ENCODE measurements at places on chromosomes 5 and 9.

DNA sequence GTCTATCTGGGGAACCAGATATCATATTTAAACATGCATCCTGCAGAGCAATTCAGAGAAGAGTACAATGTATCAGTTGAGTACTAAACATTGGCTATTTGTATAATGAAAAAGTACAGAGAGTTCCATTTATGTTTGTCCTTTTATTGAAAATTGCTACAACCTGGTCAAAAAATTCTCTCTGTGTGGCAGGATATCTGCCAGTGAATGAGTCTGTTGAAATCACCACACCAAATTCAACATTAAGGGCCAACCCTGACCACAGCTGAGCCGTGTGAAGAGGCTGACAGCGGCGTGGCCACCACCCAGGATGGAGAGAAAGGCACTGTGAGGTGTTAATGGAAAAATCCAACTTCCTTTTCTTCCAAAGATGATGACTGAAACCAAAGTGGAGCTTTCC, 422.7 kb upstream of the PIK3R1 start:
- no peak for ATAC-seq

- ATAC-seq = peak; percentile 86
Observed at GRCh38 chr5:94969174-94969573, 315.7 kb downstream of the MCTP1 start.

DNA sequence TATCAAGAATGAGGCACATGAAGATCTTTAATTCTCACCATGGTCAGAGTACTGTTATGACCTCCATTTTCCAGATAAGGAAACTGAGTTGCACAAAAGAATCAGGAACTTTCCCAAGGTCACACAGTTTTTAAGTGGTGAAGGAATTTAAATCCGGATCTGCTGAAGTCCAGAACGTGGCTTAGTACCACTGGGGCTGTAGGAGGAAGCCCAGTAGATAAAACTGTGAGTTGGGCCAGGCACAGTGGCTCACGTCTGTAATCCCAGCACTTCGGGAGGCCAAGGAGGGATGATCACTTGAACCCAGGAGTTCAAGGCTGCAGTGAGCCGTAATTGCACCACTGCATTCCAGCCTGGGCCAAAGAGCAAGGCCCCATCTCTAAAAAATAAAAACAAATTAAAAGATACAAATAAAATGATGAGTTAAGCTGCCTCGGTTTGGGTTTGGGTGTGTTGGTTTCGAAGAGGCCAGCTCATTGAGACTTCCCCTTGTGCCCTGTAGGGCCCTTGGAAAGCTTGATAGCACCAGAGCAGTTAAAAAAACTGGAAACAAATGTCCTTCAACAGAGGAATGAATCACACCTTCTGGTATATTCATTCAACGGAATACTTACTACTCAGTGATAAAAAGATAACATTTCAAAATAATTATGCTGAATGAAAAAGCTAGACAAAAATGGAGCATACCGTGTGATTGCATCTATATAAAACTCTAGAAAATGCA, 20.1 kb downstream of the ATOX1 start:
- no peak for ATAC-seq

DNA sequence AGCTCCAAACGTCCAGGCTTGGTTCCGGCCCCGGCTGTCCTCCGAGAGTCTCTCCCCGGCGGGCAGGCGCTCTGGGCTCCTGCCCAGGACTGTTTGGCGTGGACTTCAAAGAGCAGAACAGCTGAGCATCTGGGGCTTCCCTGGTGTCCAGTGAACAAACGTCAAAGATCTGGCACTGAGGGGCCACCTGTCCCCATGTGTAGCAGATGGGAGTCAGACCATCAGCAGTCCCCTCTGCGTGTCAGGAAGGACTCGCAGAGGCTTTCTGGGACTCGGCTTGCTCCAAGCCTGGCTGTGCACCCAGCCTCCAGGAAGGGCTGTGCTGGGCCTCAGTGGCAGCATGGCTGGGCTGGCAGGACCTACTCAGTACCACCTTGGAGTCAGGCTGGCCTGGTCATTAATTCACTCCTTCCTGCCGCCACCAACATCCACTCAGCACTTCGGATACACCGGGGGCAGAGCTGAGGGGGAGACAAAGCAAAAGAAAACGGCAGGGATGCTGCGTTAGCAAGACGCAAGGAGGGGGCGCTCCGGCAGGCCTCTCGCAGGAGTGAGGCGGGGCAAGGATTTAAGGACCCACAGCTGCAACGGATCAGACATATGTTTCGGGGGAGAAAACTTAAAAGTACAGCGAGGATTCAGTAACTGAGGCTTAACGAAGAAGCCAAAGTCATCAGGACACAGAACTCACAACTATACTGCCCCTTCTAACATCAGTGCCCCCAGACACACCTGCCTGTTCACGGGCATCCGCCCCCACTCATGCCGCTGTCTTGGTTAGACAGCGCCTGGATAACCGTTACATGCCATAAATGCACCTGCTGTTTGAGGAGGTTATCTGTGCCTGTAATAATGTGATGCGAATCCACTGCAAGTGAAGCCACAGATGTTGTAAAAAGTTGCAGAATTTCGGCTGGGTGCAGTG, 164.5 kb upstream of the PHYKPL start:
- ATAC-seq = no peak

GRCh38 chr5:150195736-150196485, 6.0 kb downstream of the SLC6A7 start:
- ATAC-seq = no peak

DNA sequence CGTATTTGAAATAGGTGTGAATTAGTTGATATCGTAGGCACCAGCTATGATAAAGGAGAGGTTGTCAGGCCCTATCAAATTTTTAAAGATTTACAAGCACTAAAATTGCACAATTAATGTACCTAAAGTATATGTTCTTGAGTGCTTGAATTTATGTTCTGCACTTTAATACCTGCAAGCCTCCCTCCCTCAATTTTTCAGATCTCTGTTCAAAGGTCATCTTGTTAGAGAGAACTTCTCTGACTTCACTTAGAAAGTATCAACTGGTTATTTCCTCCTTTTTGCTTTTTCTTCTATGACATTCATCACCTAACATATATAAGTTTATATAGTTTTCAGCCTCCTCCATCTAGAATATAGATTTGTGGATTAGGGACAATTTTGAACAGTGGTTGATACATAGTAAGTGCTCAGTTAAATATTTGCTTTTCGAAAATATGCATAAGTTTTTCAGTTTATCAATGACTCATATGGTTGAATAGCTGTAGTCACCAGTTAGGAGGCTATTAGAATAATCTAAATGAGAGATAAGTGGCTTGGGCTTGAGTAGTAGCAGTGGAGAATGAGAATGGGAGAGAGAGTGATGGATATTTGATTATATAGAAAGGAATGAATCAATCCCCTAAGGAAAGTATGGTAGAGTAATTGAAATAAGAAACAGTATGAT, 37.3 kb downstream of the LOX start:
- no peak for ATAC-seq

DNA sequence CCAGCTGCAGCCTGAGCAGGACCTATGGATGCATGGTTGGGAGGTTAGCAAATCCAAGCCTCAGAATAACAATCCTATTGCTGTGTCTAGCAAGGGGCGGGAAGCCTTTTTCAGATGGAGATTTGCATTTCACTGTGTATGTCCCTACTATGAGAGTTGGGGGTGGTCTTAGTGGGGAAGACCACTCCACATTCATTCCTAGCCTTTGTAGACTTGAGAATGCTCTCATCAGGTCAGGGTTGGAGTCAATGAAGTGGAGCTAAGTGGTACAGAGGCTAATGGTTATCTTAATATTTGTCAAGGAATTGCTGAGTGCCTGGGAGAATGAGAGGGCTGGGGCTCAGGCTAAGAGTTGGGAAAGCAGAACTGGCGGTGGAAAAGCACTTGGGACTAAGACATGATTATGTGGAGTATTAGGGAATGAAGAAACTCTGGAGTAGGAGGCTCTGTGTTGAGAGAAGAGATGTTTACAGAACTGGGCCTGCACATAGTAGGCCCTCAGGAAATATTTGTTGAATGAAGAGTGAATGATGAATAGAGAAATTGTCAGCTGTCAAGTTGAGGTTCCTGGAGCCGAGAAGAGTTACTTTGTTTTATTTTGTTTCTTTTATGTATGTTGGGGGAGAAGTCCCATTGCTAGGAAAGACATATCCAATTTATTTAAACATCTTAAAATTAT, 175.5 kb upstream of the SPRY4 start:
- ATAC-seq = no peak

GRCh38 chr5:565782-566440, 41.7 kb upstream of the SLC9A3 start:
- no peak for ATAC-seq

GRCh38 chr9:136499935-136500910, 17.4 kb upstream of the SEC16A start:
- no peak for ATAC-seq

DNA sequence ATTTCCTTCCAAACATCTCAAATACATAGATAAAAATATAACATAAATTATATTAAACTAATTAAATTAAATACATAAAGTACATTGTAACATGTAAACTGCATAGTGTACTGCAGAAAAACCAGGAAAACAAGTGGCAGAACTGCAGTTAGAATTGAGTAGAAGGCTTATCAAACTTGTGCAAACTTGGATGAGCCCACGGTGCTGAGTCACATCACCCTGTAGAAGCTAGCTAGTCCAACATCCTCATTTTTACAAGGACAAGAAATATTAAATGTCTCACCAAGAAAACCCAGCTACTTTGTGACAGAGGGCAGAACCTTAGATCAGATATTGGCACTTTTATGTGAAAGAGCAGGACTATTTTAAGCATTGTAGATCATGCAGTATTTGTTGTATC, 807.9 kb upstream of the NUDT12 start:
- ATAC-seq = no peak

- ATAC-seq = no peak
Observed at GRCh38 chr9:20844916-20845315, 160.9 kb downstream of the FOCAD start.

- ATAC-seq = no peak
Observed at GRCh38 chr5:87004101-87004500, 263.6 kb upstream of the RASA1 start.

- no peak for ATAC-seq
Observed at GRCh38 chr9:93613174-93613573, 36.8 kb downstream of the PHF2 start.

- no peak for ATAC-seq
Observed at GRCh38 chr9:21210311-21210710, 3.4 kb upstream of the IFNA10 start.

- no peak for ATAC-seq
Observed at GRCh38 chr5:170353961-170354360, 35.2 kb downstream of the KCNMB1 start.

DNA sequence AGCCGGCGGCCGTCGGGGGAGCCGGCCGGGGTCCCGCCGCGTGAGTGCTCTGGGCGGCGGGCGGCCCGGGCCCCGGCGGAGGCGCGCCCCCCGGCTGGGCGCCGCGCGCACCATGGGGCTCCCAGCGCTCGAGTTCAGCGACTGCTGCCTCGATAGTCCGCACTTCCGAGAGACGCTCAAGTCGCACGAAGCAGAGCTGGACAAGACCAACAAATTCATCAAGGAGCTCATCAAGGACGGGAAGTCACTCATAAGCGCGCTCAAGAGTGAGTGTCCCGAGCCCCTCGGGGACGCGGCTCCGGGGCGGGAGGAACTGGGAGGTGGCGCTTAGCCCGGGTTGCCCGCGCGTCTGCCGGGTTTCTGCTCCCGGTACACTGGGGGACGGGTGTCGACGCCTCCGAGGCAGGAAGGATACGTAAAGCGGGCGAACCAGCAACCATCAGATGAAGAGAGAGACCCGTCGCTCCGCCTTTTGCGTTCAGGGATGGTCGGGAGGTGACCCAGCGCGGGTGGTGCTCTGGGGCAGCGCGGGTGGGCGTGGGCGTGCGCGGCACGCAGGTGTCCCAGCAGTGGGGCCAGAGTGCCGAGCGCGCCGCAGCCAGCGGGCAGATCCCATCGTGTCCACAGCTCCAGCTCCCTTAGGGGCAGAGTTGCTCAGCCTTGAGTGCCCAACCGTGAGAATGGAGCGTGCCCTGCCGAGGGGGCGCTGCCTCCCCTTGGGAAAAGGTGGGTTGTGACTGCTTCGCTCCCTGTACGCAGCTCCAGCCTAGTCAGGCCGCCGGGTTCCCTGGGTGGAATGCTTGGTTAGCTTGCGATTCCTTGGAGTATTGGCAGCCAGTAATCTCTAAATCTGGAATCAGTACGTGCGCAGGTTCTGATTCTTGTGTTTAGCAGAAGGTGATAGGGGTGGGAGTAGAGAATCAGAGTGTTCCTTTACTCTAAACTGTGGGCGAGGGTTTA, 753 bp downstream of the ARHGAP26 start:
- peak; percentile 35 for ATAC-seq

DNA sequence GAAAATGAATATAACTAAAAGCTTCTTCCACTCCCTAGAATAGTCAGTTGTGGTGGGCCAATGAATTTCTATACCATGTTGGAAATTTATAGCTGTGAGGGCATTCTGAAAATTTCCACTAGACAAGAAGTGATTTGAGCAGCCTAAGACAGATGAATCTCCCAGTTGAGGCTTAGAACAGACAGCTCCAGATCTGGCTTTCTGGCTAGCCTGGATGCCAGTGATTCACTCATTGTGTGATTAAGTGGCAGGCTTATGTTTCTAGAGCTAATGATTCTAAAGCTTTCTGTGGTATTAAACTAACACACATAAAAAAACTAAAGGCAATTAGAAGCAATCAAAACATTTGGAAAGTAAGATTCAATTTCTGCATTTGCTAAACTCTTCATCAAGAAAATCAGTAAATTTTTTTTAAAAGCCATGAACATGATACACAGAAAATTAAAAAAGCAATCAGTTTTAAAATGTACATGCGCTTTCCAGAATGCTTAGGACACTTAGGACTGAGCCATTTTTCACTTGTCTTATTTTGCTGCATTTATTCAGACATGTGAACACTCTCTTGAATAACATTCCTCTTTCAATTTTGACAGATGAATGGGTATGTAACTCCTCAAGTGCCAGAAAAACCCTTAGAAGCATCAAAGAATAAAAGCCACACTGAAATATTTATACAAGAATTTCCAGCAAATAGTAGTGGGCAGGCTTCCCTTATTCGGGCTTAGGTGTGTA, 100.5 kb upstream of the GNAQ start:
- peak; percentile 74 for ATAC-seq

DNA sequence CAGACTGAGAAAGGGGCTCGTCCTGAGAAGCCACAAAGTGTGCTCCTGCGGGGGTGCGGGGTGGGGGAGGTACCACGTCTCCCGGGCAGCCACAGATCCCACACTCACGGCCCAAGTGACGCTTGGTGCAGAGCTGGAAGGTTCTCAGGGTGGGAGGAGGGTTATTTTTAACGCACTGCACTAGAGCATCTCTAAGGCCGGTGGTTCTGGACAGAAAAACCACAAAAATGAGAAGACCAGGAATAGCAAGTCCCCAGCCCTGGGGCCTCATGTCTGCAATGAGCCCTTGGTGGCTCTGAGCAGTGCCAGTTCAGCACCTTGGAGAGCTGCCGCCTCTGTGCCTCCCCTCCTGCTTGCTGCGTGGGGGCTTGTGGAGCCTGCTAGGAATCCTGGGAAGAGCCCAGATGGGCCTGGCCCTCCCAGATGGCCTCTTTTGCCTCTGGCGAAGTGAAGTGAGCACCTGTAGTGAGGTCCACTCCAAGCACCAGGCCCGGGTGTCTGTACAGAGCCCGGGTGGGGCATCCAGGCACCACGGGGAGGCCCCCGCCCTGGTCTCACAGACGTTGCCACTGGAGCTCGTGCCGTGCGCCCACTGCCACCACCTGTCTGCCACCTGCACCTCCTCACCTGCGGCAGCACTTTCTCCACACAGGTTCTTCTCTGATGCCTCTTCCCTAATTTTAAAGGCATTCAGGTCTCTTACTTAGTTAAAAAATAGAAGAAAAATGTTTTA, 48.9 kb upstream of the CACNA1B start:
- ATAC-seq = peak; percentile 50

All from SK-N-SH treated with all-trans-retinoic acid at 6 μM for 48 hours (cell line).